ENCODE measurements at places on chromosomes 2 and 18.

GRCh38 chr2:17821535-17822444 is 5.5 kb downstream of the MSGN1 start:
- DNase-seq, result no peak

- DNase-seq, result no peak
Measured at GRCh38 chr2:16613539-16614011, 52.1 kb downstream of the CYRIA start.

DNA sequence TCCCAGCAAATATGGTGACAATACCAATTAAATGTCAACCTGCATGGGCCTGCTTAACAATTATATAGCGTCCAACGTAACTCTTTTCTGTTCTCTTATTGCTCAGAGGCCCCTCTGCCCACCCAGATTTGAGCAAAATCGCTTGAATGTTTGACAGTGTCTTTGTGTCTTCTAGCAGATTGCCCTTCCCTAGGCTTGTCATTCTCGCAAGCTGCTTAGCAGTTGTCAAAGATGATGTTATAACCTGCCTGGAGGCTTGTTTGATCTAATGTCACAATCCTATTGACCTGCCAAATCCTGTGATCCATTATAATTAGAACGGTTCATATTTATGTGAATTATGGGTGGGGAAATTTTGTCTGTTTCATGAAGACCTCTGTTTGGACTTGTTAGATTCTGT is 108.8 kb downstream of the FARSB start:
- DNase-seq, result no peak

GRCh38 chr18:32610176-32610575 is 139.5 kb upstream of the GAREM1 start:
- no peak for DNase-seq

GRCh38 chr2:37877457-37878315 is 47.4 kb upstream of the RMDN2 start:
- peak; percentile 55 for DNase-seq

Data from D341Med (cell line).